Activated T-helper 2 cell treated with anti-CD3 and anti-CD28 coated beads, Interferon-gamma antibody, Interleukin-2, Interleukin-4, amounts not matched to agents 10 μg/mL and 5 μg/mL and 100 μg/mL, durations not matched to agents 14 hours and 24 hours and 36 hours (primary cell): ENCODE measurements at places on chromosomes 6 and 20. TPM values are rescaled to one million over a fixed set of nuclear protein-coding genes. Genes with fewer than 3 reads are reported as not detected.

- DNase-seq: no peak
Observed at GRCh38 chr6:4291453-4292403, 156.4 kb upstream of the ECI2 start.

The GJA10 gene
- total RNA-seq: 0.11 and 0.32 TPM in 2 replicates

- no peak for DNase-seq
Observed at GRCh38 chr20:25053255-25054031, 4.5 kb downstream of the ACSS1 start.

GRCh38 chr6:110013386-110013785 lies 35.3 kb downstream of the GPR6 start:
- no peak for DNase-seq

- no peak for DNase-seq
Observed at GRCh38 chr6:145244349-145245100, 490.8 kb downstream of the EPM2A start.

The PKIB gene
- 0.44 and 0.52 TPM in 2 replicates for total RNA-seq

The MOXD1 gene
- not detected in 2 replicates for total RNA-seq

DNA sequence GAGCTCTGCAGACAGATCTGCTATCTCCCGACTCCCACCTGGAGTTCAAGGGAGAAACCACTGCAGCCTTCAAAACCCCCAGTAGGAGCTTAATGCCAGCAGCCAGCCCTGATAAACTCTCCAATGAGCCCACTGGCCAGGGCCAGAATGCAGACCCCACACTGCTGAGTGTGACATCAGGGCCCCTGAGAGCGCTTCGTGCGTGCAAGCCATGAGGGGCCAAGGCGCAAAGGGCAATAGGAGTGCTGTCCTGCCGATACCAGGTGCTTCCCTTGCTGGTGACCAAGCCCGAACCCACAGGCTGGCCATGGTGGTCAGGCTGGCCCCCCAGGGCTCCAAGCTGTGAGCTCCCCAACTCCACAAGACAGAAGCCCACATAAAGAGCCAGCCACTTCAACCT lies 33.2 kb upstream of the CST7 start:
- peak; percentile 6 for DNase-seq

- no peak for DNase-seq
Observed at GRCh38 chr20:46056027-46056833, 27.2 kb downstream of the SLC12A5 start.

- DNase-seq: no peak
Observed at GRCh38 chr20:38242848-38243708, 17.5 kb downstream of the KIAA1755 start.

DNA sequence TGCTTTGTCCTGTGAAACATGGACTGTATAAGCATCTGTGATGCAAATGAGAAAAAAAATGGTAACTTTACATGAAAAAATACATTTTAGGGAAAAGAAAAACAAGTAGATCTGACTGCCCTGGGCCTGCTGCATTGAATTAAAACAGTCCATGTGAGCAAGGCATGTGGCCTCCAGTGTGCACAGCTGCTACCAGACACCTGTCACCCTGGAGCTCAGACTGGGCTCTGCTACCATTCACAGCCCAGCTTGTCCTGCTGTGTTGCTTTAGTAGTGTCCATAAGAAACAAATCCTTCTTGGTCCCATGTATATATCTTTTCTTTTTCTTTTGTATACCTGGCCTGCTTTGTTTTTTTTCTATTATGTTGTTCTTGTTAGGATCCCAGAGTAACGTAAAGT lies 315.9 kb downstream of the NKAIN2 start:
- no peak for DNase-seq

The CTCFL gene
- total RNA-seq: not detected in 2 replicates

DNA sequence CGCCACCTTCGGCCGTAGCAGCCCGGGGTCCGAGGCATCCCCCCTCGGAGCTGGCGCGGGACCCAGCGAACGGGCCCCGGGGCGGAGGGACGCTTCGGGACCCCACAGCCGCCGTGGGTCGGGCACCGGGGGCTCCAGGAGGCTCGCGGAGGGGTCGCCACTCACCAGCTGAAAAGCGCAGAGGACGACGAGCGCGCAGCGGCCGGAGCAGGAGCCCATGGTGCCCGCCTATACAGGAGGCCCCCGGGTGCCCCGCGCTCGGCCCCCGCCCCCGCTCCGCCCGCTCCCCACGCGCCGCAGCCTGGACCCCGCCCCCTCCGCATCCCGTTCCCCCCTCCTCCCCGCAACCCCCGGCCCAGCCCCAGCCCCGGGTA lies at the start of gene NKAIN4:
Gene NKAIN4 (minus strand): TSS at position 232 of the 374 bp plus-strand sequence. CDS start 13 bp downstream, at position 219.
- DNase-seq: no peak

- no peak for DNase-seq
Observed at GRCh38 chr20:31608251-31608945, 3.3 kb downstream of the ID1 start.

GRCh38 chr20:823574-823902 lies 10.0 kb upstream of the FAM110A start:
- no peak for DNase-seq

DNA sequence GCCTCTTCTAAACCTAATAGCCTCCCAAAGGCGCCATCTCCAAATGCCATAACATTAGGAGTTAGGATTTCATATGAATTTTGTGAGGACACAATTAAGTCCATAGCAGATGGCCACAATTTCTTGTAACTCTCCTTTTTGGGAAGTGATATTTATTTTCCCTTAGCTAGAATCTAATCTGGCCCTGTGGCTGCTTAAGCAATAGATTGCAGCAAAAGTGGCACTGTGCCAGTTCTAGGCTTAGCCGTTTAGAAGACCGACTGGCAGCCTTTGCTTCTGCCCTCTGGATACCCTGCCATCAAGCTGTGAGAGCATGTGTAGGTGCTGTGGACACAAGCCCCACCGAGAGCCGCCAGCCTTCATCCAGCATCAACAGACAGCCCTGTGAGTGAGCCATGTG lies 15.9 kb upstream of the ADGB start:
- no peak for DNase-seq

DNA sequence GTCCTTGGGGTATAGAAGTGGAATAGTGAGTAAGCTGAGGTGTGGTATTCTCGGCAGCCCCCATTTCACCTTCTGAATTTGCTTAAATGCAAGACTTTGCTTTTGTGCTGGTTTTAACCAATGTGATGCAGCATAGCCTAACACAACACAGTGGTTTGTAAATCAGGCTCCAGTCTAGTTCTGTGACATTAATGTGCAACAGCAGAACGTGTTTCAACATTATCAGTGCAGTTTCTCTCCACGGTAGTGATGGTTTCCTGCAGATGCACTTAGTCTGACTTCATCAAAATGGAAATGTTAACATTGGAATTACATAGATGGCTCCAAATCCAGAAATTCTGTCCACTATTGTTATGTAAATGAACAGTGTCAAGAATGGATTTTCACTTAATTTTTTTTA lies 139.5 kb downstream of the ZFAND3 start:
- no peak for DNase-seq

- DNase-seq: no peak
Observed at GRCh38 chr6:161035182-161035980, 43.8 kb downstream of the MAP3K4 start.

The TNFRSF21 gene
- total RNA-seq: 2.7 and 2.8 TPM in 2 replicates

The PET117 gene
- 15.7 and 17.0 TPM in 2 replicates for total RNA-seq

- DNase-seq: no peak
Observed at GRCh38 chr6:30071081-30071818, 4.3 kb downstream of the PPP1R11 start.

GRCh38 chr20:38093641-38094077 lies 60.1 kb downstream of the RPRD1B start:
- no peak for DNase-seq

The HLA-DQB2 gene
- 0.25 and 0.30 TPM in 2 replicates for total RNA-seq

- no peak for DNase-seq
Observed at GRCh38 chr6:90859612-90860011, 272.7 kb upstream of the MAP3K7 start.

The FUT9 gene
- total RNA-seq: not detected in 2 replicates

The HLA-DMB gene
- 1.3 and 1.4 TPM in 2 replicates for total RNA-seq

- no peak for DNase-seq
Observed at GRCh38 chr20:57830515-57830895, 120.7 kb upstream of the PMEPA1 start.

The HAO1 gene
- total RNA-seq: not detected in 2 replicates

The MAS1L gene
- not detected in 2 replicates for total RNA-seq

The HS3ST5 gene
- not detected in 2 replicates for total RNA-seq

- DNase-seq: no peak
Observed at GRCh38 chr6:153424719-153425400, 293.8 kb upstream of the RGS17 start.

The LKAAEAR1 gene
- 0.21 and 0.25 TPM in 2 replicates for total RNA-seq

DNA sequence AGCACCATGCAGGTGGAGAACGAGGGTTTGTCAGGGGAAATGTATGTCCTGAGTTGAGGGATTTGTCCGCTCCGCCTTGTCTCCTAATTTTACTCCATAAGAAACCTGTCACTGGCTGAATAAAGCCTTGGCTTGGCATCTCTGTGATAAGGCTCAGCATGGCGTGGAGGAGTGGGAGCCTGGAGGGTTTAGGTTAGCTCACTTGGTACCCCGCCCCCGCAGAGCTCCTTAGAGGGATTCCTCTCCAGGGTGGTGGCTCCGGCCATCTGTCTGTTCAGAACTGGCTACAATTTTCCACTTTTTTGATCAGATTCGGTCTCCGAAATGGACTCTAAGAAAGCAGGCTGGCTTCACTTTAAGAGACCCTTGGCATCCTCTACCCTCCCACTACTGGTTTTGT lies 192.2 kb upstream of the SYNDIG1 start:
- DNase-seq: no peak

DNA sequence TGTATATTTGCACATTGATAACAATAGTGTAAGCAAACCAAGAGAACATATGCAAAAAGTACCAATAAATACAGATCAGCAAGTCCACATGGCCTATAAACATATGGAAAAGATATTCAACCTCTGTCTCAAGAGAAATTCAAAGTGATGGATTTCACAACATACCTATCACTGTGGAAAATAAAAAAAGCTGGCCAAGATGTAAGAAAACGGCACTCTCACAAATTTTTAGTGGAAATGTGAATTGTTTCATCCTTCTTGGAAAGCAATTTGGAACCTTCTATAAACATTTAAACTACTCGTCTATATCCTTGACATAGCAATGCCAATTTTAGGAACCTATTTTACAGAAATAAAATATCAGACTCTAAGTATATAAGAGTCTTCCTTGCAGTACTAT lies 559.8 kb downstream of the QKI start:
- DNase-seq: no peak
